IMR-90 (cell line): ENCODE measurements at places on chromosomes 6 and 20. TPM values are rescaled to one million over a fixed set of nuclear protein-coding genes. Genes with fewer than 3 reads are reported as not detected.

TCP11 gene
- polyA plus RNA-seq, result 0.30 and 0.34 TPM in 2 replicates

EBF4 gene
- polyA plus RNA-seq, result 1.0 and 1.1 TPM in 2 replicates

RNASET2 gene
- polyA plus RNA-seq, result 23.6 and 24.9 TPM in 2 replicates

NKX2-4 gene
- not detected in 2 replicates for polyA plus RNA-seq

SYNE1 gene
- polyA plus RNA-seq, result 29.1 and 34.1 TPM in 2 replicates

PRSS35 gene
- 4.2 and 5.6 TPM in 2 replicates for polyA plus RNA-seq

ADGRF5 gene
- polyA plus RNA-seq, result not detected in 2 replicates

GJA1 gene
- 131 and 180 TPM in 2 replicates for polyA plus RNA-seq

VNN1 gene
- 0.04 and 0.07 TPM in 2 replicates for polyA plus RNA-seq

DYNLT2 gene
- polyA plus RNA-seq, result 0.32 and 0.44 TPM in 2 replicates

SLC22A2 gene
- not detected in 2 replicates for polyA plus RNA-seq

UBD gene
- not detected in 2 replicates for polyA plus RNA-seq

IP6K3 gene
- polyA plus RNA-seq, result 0.51 and 0.52 TPM in 2 replicates

MAP1LC3A gene
- polyA plus RNA-seq, result 39.7 and 50.7 TPM in 2 replicates

KCTD20 gene
- 48.5 and 55.4 TPM in 2 replicates for polyA plus RNA-seq

IBTK gene
- 6.8 and 9.7 TPM in 2 replicates for polyA plus RNA-seq

HEY2 gene
- polyA plus RNA-seq, result not detected in 2 replicates

FUT9 gene
- under 0.01 TPM in 1 of 2 replicates, not detected in the other for polyA plus RNA-seq

LST1 gene
- polyA plus RNA-seq, result not detected in 2 replicates
